ENCODE measurements at places on chromosomes 2 and 18.

GRCh38 chr2:15557887-15558311, 3.2 kb downstream of the NBAS start:
- no peak for DNase-seq

DNA sequence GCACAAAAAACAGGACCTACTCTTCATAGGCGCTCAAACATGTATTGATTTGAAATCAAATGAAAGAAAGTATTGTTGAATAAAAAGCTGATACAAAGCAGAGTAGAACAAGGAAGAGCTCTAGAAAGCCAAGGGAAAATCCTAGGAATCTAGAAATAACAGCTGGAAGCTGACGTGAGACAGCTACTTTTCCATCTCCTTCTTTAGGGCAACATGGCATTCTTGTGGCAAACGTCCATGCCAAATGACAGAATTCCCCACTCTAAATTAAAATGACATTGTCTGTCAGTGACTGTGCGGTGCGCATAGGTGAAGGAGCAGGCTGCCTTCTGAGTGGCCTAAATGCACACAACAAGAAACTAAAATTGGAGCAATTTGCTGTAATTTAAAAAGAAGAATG, 557.4 kb downstream of the SOX11 start:
- no peak for DNase-seq

DNA sequence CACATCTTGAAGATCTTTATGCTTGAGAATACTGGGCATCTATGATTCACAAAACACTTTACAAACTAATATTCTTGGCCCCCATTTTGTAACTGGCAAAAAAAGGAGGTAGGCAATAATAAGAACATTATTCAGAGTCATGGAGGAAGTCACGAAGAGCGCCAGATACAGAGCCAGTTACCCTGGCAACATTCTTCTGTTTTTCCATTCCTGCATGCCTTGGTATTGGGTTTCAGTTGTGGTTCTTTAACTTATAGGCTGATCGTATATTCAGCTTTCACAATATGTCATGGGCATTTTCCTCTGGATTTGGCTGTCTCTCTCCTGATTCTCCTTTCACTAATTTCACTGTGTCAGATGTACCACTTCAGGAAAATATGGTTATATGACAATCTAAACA, 234.7 kb downstream of the HRH4 start:
- no peak for DNase-seq

DNA sequence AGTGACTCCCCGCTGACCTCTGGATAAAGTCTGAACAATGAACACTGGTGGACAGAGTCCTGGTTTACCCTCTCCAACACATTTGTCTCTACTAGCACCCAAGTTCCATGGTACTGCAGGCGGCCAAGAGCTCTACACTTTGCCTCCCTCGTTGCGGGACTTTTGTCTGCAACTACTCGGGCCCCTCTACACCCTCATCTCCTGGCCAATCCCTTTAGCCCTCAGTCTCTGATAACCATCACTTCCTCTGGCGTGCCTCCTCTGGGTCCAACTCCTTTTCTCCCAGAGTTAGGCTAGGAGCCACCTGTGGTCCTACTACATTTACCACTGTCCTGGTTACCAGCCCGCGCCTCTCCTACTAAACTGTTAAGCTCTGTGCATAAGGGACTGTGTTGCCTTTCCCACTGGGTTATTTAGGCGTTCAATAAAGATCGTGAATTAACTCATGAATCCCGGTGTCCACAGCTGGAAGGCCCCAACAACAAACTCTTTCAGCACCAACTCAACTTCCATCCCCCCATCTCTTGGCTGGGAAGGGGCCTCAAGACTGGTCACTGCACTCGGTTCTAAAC, 757 bp downstream of the HDHD2 start:
- no peak for DNase-seq

DNA sequence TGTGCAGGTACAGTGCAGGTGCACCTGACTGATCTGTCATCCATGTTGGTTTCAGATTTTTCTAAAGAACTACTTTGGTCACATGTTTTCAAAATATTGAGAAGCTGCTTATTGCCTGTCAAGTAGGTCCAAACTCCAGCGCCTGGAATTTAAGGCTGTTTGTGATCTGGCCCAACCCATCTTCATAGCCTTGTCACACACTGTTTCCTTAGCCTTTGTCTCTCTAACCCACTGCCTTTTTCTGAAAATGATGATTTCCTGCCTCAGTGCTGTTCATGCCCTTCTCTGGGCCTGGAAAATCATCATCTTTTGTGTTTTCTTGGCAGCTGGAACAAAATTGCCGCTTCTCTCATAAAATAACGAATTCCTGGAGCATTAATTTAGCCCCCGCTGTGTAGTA, 7.2 kb downstream of the LIMS1 start:
- no peak for DNase-seq

DNA sequence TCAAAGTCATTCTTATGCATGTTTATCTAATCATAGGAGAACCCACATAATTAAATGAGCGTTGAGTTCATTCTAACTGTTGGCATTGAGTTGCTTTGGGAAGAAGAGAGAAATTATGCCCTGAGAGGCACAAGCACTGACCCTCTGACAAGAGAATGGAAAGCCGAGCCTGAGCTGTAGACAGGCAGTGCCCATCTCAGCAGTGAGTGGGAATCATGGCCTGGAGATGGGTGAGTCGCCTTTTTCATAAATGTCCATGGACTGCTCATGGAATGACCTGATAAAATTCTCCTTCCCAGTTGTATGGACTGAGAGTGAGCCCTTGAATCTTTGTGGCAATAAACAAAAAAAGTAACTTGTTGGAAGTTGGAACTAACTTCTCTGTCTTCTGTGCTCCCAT, 21.4 kb upstream of the MYO3B start:
- DNase-seq: no peak

DNA sequence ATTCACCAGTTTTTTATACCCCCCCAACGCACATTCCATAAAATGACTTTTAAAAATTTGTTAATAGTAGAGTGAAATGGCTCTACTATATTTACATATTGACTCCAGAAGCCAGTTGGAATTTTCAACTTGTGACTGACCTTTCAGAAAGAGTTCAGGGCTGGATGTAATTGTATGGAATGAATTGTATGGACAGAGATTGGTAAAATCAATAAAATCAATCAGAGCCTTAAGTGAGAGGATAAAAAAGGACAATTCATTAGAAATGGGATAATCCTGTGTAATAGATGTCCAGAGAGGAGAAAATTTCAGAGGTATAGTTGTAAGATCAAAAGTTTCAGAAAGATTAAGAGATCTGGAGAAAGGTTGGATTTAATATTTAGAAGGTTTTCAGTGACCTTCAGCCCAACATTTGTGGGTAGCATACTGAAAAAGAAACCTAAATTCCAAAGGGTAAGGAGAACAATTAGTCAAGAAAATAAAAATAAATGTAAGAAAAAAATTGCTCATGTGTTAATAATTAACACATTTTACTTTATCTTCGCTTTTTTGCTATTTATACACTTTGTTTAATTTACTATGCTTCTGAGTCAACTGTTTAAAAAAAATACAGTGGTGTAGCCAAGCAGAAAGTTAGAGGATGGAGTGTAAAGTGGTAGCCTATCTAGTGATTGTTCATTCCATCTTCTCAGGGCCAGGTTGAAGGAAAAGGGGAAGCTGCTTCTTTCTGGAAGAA, 385.4 kb upstream of the TMEFF2 start:
- no peak for DNase-seq
